ENCODE measurements at places on chromosomes 4 and X.

DNA sequence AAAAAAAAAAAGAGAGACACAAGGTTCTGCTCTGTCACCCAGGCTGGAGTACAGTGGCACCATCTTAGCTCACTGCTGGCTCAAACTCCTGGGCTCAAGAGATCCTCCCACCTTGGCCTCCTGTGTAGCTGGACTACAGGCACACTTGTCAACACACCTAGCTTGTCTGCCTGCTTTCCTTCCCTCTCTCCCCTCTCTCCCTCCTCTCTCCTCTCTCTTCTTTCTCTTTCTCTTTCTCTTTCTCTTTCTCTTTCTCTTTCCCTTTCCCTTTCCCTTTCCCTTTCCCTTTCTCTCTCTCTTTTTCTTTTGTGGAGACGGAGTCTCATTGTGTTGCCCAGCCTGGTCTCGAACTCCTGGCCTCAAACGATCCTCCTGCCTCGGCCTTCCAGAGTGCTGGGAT lies 132.1 kb downstream of the DIPK2B start:
- DNase-seq: no peak

DNA sequence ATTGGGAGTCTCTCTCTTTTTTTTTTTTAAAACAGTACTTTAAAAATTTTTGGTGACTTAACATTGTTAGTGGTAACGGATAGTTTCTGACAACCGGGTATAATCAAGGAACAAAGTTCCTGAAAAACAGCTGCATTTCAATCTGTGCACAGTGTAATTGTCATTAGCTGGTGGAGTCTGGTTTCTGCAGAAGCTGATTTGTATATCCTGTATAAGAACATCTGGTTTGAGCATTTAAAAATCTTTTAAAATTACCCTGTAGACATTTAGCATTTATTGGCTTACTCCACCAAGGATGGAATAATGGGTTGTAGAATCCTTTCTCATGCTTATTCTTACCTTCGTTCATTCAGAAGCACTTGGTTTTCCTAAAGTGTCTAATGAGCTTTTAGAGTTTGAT lies 11.2 kb downstream of the JADE1 start:
- no peak for DNase-seq

DNA sequence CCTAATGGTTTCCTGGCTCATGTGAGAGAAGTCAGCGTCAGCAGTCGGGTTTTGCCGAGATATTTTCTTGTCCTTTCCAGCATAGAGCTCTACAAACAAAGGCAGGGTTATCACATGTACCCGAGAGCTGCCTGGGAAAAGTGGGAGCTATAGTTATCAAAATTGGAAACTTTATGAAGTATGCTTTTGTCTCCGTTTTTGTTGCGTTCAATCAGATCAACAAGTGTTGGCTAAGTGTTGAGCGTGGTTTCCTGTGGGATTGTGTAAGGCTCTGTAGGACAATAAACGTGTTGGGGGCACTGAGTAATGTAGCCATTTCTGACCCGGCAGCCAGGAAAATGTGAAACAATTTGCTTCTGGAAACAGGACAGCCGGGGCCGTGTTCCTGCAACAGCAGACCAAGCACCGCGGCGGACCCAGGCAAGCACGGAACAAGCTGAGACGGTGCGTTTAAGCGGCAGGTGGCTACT lies at the start of gene BMX:
BMX (plus strand) TSS at position 311 of the 470 bp plus-strand sequence. CDS start 7,547 bp downstream, outside the sequence.
- DNase-seq: no peak

- no peak for DNase-seq
Measured at GRCh38 chr4:188289531-188290125, 150.4 kb downstream of the TRIML1 start.

- DNase-seq: no peak
Measured at GRCh38 chr4:156553659-156554058, 417.9 kb downstream of the PDGFC start.

DNA sequence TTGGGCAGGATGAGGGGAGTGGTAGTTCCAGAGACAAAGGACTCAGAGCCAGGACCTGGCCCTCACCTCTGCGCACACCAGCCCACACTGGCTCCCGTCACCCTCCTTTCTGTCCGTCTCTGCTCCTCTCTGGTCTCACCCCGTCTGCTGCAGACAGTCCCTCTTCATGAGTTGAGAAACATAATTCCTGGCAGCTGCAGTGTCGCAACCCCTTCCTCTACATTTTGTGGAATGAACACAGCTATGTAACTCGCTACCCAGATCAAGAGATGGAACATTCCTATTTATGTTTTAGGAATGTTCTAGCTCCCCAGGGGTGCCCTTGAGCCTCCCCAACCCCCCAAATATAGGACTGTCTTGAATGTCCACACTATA lies 59.3 kb downstream of the SHROOM2 start:
- DNase-seq: no peak

DNA sequence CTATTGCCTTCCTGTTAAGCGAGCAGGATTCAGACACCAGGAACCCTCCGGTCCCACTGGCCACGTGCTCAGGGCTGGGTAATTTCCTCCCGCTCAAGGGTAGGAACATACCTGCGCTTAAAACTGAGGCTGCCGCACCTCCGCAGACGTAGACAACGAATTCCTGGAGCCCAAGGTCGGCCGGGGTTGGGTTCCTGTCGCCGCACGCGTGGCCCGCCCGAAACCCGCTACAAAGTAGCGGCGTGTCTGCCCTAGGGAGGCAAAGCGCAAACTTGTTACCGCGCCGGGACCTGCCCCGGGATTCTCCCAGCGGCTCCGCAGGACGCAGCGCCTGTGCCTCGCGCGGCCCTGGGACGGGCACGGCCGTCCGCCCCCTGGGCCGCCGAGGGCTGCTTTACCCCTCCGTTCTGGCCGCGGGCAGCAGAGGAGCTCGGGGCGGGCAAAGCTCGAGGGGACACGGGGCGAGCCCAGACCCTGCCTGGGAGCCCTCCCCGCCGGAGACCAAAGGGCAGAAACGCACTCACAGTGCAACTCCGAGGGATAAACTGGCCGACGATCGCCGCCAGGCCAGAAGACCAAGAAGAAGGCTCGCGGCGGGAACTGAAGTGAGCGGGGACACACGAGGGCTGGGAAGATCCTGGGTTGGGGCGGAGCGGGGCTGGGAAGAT lies at the start of gene ERVMER34-1:
ERVMER34-1 (minus strand) TSS at position 607 of the 668 bp plus-strand sequence. CDS start 5,905 bp downstream, outside the sequence.
- DNase-seq: peak; percentile 57

DNA sequence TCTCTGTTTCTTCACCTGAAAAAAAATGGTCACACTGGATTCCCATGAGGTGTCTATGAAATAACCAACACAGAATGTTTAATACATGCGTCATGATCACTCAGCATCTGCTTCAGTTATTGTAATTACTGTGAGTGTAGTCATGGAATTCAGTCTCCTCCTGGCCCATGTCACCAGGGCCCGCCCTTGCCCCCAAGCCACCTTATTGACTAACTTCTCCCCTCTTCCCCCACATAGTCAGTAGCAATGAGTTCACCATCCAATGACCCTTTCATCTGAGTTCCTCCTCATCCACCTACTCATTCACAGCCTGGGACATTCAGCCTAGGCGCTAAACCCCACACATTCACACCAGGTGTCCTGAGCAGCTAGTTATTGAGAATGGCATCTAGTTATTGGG lies 15.6 kb downstream of the PNMA6F start:
- DNase-seq: no peak

DNA sequence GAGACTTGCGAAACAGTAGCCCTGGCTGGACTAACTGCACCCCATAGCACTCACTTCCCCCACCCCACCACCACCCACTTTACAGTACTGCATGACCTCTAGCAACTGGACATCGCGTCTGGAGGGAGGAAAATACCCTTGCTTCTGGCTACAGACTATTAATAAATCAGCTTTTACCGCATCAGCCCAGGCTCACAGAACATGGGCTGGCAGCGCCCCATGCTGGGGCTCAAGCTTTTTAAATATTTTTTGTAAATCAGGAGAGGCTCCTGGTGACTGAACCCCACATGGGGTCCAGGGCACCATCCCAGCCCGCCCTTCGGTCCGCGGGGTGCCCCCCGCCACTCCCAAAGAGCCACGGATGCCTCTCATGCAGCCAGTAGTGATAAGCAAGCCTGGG lies 2.7 kb downstream of the HS6ST2 start:
- no peak for DNase-seq

DNA sequence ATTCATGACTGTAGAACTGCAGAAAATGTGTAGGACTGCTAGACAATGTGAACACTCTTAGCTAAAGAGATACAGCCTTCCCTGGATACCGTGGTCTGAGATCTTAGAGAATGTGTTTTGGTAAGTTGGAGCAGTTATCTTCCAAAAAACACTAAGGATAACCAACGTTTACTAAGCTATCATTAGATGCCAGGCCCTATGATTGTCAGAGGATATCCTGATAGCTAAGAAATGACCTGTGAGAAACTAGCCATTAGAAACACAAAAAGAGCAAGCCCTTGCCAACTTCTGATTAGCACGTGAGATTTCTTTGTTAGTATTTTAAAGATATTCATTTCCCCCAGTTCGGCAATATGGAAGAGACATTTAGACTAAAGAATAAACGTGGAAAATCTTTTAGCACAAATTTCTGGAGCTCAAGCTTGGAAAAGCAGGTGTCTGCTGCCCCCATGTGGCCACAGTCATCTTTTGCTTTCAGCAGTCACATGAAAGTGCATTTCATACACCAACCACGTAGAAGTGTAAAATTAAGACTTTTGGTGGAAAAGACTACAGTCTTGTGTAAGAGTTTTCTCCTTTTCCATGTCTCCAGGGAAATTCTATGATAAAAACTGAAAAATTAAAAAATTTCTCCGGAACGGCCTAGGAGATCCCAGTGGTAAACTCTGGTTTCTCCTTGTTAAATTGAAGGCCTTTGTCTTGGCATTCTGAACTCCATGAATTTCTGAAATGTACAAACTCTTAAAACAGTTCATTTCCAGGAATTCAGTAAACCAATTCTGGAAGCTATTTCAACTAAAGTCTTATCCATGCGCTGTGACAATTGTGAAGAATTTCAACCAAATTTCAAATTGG lies 136.4 kb downstream of the ZNF674 start:
- DNase-seq: peak; percentile 71

- no peak for DNase-seq
Measured at GRCh38 chr4:22733816-22734215, 41.1 kb downstream of the GBA3 start.

Measured in glutamatergic neuron (in vitro differentiated cells).